ENCODE measurements at places on chromosomes 1 and 21.

DNA sequence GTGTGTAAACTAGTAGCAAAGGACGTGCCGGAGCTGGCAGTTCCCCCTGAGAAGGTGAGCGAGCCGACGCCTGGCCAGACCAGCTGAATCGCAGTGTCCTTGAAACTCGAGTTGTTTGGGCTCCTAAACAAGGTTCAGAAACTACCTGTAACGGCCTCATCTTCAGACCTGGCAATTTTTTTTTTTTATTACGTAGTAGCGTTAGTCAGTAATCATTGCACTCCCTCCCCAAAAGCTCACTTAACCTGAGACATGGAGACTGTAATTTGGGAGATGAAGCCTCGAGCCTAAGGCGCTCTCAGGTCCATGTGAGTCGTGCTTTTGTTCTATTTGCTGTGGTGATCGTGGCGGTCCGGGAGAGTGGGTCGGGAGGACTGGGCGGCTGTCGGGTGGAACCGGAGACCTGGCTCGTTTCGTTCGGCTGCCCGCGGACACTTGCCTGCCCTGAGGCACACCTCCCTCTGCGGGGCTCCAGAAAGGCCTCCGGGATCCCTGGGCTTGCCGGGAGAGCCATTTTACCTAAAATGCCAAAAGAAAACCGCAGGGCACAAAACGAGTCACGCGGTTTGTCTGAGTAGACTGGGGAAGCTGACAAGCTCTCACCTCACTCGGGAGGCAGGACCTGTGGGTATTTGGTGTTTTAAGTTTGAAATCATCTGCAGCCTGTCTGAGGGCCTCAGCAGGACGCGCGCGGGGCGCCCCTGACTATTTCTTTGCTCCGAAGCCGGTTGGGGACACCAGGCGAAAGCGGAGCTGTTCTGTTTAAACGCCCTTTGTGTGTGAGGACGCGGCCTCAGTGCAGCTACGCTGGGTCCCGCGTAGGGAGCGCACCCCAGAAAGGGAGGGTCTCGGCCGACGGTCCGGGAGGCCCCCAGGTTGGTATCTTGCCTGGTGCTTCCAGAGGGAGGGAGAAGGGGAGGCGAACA, 722 bp downstream of the LHX8 start:
- no peak for DNase-seq

DNA sequence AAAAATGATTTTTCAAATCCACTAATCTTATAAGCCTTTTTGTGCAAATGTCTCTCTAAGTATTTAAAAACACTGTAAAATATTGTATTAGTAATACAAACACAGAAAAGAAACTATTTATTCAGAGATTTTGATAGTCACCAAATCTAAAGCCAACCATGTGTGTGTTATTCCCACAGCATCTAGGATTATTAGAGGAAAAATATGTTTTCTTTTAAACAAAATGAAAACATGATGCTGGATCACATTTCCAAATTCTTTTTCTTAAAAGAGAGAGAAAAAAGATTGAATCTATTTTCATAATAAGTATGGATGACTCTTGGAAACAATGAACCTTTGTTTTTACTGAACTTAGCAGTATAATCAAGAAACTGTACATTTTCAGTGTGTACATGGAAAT, 25.3 kb downstream of the COLGALT2 start:
- no peak for DNase-seq

DNA sequence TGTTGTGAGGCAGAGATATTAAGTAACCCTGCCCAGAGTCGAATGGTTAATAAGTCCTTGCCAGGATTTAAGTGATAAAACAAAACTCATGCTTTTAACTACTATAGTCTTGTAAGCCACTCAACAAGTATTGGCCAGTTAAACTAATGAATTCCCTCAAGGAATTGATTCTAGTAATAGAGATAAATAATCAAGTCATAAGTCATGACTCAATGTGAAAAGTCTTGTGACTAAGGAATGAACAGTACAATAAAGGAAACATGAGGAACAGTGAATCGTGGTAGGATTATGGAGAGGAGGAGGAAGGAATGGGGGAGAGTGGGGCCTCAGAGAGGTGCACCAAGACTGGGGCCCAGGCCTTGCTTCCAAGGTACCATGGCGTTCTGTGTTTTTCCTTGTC, 104.7 kb downstream of the FGGY start:
- no peak for DNase-seq

GRCh38 chr21:41964171-41964570, 10.4 kb upstream of the C2CD2 start:
- no peak for DNase-seq

GRCh38 chr1:68904477-68904876, 407.6 kb upstream of the DEPDC1 start:
- DNase-seq, result no peak

DNA sequence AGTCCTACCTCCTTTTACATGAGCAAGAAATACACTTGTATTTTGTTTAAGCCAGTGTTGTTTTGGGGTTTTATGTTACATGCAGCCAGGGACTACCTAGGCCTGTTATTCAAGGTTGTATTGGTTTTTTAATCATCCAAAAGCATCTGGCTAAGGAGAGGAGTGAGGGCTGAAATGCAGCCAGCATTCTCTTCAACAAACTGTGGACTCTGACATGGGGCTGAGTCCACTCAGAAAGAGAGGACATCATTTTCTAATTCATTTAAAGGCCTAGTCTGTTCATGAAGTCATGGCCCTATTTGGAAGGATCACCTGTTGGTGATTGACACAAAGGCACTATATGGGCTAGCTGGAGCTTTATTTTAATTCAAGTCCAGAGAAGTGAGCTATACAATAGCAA, 190.4 kb downstream of the TTLL7 start:
- DNase-seq, result no peak

DNA sequence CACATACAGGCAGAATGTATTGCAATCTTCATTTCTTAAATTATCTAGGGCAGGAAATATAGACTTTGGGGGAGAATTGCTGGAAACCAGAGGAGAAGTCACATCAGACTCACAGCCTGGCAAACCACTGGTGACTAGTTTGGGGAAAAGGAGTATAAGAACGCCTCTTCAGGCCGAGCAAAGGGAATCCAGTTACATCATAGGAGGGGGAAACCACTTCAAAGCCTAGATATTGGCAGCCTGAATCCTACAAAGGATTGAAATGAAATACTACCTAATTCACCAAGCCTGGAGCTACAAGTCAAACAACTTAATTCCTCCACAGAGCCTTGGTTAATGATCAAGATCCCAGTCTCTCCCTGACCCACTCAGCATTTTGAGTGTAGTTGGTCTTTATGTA, 121.7 kb downstream of the SLC30A10 start:
- no peak for DNase-seq

DNA sequence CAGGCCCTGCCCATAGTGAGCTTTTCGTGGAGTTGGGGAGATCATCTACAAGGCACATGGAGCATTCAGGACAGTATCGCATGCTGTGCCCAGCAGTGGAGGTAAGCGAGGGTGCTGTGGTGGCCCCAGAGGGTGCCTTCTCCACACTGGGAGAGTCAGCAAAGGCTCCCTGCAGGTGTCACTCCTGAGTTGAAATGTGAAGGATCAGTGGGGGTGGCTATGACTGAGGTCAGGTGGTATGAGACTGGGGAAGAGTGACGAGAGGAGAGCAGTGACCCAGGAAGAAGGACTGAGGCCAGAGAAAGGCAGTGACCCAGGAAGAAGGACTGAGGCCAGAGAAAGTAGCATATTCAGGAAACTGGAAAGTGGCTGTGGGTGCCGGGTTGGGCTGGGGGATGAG, 53.0 kb downstream of the SPAG17 start:
- no peak for DNase-seq
